Liver (tissue), 10 donors: ENCODE measurements at places on chromosomes 16 and 17.

- DNase-seq: no peak
These were observed 366.2 kb upstream of the TNRC6C start for GRCh38 chr17:77592106-77592865.

DNA sequence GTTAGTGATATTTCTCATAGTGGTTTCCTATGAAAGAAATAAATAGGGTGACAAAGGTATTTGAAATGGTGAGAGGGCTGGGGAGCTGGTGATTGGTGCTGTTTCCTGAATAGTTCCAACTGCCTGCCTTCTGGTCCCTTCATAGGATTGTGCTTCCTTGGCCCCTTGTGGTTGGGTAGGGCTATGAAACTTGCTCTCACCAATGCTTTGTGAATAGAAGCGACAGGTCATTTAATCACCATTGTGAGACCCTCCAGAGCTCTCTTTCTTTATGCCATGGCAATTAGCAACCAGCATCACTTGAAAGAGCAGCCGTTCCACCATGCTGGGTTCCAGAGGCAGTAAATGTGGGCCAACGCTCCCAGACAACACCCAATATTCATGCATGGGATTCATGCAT, 23.7 kb upstream of the WWOX start:
- DNase-seq: no peak

GRCh38 chr16:85349365-85350145, 237.3 kb upstream of the CIBAR2 start:
- no peak for DNase-seq

DNA sequence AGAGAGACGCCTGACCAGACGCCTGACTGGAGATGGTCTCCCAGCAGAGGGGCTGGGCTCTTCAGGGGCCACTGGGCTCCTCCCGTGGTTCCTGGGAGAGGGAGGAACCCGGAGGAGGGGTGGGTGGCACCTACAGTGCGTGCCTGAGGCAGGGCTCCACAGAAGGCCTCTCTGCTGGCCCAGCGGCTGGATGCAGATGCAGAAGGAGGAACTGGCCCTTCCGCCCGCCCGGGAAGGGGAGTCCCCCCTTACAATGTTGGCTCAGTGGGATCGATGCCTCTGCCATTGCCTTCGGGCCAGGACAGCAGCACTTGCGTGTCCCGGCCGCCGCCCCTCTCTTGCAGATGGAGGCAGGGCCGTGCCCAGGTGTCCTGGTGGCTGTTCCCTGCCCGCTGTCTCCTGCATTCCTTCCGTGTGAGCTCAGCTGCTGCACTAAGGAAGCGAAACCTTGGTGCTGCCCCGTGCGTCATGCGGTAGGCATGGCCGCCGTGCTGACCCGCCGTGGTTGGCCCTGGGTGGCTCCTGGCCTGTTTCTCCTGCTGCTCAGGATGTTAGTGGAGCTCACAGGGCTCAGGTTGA, 15.1 kb downstream of the BAIAP2 start:
- no peak for DNase-seq
